Stimulated activated CD4-positive, alpha-beta T cell treated with anti-CD3 and anti-CD28 coated beads, Interleukin-15, amount 100 ng/mL, for 48 hours (primary cell): ENCODE measurements at places on chromosomes 5 and 9.

DNA sequence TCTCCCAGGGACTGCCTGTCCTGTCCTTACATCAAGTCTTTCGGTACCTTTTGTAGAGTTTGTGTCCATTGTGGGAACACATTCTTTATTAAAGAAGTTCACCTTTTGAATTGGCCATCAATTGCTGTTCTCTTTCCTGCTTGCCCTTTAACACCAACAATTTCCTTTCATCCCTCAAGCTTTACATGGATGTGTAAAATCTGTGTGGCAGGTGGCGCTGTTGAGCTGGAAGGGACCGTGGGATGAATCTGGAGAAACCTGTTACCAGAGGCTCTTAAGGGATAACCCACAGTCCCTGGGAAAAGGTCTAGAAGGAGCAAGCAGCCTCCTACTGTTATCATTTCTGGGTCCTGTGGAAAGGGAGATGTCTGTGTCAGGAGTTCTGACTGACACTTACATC, 7.9 kb upstream of the ZFP62 start:
- DNase-seq: no peak

DNA sequence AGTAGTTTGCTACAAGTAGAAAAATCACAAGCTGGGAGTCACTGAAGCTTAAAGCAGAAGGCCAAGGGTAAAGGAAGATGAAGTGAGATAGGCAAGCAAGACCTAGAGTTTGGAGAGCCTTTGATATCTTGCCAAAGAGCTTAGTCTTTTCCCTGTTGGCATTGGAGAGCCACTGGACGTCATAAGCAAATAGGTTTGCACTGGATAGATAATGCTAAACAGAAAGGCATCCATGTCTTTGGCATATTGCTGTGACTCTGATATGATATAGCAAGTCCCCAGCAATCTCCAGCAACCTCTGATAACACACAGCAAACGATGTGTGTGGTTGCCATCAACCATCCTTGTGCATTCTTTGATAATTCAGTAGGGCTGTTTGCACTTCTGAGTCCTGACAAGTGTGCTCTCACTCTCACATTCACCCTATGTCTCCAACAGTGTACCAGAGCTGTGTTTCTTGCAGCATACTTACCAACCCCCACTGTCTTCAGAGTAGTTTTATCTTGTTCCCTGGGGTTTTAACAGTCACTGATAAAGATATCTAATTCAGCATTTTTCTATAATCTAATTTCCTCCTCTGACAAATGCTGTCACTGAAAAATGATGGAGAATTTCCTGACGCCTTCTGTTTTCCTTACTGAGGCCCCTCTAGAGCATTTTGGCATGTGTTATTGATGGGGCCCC, 16.9 kb upstream of the FREM1 start:
- no peak for DNase-seq

DNA sequence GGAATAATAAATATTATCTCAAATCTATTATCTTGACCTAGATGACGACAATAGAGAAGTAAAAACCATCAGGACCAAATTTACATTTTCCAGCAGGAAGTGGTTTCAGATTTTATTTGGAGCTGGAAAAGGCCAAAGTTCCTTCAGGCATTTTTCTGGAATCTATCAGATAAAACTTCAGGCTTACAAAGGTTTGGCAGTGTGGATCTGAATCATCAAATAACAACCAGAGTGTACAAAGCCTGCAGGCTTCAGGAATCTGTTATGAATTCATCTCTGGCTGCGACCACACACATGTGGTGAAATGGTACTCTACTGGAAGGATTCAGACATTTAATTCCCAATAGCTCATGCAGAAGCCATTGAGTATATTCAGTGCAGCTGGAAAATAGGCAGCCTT, 726.4 kb upstream of the GRAMD2B start:
- no peak for DNase-seq

DNA sequence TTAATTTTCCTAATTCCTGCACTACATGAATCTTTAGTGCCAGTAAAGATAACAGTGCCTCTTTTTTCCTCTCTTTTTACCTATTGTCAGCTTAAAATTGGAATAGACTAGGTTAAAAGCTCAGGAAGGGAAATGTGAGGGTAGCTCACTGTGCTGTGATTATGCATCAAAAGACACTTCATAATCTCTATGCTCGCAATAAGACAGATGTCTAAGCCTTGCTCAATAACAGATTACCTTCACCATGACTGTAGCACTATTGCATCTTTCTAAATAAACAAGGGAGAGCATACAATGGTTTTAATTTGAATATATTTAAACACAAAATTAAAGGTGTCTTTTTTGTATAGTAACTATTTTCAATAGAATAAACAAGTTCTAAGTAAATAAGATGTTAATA, 130.1 kb downstream of the FBN2 start:
- no peak for DNase-seq

DNA sequence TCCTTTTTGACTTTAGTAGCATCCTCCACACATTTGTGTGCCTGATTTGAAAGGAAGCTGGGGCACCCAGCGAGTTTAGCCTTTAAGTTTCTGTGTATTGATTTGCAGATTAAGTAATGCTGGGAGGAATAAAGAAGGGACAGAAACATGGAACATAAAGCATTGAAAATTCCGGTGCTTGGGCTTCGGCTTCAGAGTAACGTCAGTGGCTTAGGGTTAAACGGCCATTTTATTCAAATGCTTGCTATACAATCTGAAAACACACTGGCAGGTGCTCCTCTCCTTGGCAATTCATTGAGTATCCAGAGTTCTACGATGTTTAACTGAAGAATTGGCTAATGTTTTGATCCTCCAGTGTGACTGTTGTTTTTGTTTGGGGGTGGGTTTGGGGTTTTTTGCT, 58.0 kb upstream of the FSD1L start:
- DNase-seq: no peak

- no peak for DNase-seq
Observed at GRCh38 chr9:131731644-131732043, 8.2 kb downstream of the RAPGEF1 start.

- peak; percentile 14 for DNase-seq
Observed at GRCh38 chr5:140806834-140807775, at the start of gene PCDHA4. TSS of gene PCDHA4 (plus strand) at chr5:140807068.

- DNase-seq: no peak
Observed at GRCh38 chr5:114360816-114361723, 800 bp upstream of the KCNN2 start.

DNA sequence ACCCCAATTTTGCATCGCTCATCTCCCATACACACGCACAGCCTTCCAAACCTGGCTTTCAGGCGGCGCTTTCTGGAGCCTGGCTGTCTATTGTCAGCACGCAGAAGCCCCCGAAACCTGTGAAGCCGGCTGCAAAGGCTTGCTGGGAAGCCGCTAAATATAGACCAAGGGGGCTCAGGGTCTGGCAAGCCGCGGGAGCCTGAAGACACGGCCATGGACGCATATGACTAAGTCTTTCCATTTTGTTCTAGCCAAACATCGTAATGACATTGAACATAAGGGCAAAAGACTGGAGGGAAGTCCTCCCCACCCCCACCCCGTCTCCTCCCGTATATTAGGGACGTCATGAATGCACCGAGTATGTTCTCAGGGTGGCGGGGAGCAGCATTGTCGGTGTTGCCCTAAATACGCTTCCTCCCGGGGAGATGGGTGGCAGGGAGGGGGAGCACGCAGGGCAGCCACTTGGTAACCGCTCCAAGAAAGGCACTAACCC, 1.1 kb downstream of the CTNND2 start:
- no peak for DNase-seq

DNA sequence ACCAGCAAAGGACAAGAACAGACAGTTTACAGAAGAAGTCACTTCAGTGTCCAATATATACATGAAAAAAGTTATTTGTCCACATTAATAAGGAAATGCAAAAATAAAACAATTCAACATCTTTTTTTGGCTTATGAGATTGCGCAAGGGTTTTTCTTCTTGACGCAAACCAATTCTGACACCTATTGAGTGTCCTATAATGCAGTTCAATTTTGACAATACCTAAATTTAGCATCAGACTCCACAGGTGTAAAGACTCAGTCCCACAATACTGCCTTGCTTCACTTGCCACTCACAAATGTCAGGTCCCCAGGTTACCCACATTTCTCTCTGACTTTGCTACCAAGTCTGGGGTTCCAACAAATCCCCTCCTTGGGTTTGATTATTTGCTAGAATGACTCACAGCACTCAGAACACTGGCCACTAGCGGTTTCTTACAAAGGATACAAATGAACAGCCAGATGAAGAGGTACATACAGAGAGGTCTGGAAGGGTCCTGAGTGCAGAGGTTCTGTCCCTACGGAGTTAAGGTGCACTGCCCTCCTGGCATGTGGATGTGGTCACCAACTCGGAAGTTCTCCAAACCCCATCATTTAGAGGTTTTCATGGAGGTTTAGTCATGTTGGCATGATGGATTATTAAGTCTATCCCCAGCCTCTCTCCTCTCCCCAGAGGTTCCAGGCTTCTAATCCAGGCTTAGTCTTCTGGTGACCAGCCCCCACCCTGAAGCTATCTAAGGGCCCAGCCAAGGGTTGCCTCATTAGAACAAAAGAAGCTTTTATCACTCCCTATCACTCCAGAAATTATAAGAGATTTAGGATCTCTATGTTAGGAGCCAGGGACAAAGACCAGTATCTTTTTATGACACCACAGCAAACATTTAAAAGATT, 27.0 kb upstream of the SLC22A5 start:
- no peak for DNase-seq

DNA sequence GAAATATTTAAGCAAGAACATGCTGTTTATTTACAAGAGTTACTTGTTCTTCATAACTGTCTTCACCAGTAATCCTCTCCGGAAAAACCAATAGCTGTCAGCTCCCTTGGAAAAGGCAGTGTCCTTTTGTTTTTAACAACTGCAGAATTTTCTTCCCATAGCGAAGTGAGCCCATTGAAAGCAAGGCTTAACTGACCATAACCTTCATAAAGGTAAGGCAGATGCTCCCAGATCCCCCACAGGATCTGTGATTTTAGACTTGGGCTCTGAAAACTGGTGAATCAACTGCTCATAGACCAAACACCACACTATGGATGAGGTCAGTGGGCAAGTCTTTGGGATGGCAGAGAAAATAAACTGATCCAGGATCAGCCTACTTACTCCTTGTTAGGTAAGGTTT, 155.0 kb downstream of the GLIS3 start:
- DNase-seq: no peak

GRCh38 chr9:80158131-80158530, 586.4 kb downstream of the TLE4 start:
- DNase-seq: no peak

- DNase-seq: no peak
Observed at GRCh38 chr5:65103756-65104440, 335.2 kb downstream of the CWC27 start.

DNA sequence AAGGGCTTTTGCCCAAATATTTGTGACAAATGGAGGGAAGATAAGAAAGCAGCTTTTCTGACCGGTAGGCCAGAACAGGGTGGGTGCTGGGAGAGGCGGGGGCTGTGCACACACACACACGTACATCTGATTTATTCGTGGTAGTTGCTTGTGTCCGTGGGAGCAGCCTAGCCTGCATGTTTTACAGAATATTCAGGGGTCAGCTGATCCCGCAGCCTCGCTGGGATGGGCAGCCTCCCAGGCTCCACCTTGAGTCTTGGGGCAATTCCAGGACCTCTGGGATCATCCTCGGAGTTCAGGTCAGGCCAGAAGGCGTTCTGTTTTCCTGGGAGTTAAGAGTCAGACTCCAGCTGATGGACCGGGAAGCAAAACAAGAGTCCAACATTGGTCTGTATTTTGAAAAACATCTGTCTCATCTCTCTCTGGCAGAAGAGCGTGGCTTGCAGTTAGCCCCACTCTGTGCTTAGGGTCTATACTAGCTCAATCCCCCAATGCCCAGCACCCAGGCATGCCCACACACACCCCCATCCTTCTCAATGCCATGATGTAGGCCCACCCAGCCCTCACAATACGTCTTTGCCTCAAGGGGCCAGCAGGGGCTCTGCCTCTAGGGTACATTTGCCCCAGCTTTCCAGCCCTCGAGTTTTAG, 210.6 kb downstream of the GOLPH3 start:
- no peak for DNase-seq

GRCh38 chr5:108727651-108728565, 19.8 kb upstream of the FER start:
- no peak for DNase-seq

GRCh38 chr5:60888359-60889061, 44.4 kb upstream of the ELOVL7 start:
- DNase-seq: no peak
